CD4-positive, alpha-beta T cell (primary cell): ENCODE measurements at places on chromosomes 11 and 22.

DNA sequence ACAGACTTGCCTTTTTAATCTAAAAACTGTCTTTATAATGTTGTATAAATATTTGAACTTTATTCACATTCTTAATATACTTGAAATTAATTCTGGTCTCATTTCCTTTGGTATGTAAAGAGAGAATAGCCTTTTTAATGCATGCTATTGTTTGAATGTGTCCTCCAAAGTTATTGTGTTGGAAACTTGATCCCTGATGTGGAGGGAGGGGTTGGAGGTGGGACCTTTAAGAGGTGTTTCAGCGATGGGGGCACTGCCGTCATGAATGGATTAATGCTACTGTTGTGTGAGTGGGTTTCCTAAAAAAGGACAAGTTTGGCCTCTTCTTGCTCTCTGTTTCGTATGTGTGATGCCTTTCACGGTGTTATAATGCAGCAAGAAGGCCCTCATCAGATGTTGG is 131.7 kb downstream of the DDX10 start:
- H3K36me3 ChIP-seq, result no peaks in the 10 kb centered on the region
- H3K4me3 ChIP-seq, result no peak overlapping the region
- DNase-seq, result no peak
- H3K4me1 ChIP-seq, result no peaks in the 10 kb centered on the region
- no peak overlapping the region for H3K27ac ChIP-seq

DNA sequence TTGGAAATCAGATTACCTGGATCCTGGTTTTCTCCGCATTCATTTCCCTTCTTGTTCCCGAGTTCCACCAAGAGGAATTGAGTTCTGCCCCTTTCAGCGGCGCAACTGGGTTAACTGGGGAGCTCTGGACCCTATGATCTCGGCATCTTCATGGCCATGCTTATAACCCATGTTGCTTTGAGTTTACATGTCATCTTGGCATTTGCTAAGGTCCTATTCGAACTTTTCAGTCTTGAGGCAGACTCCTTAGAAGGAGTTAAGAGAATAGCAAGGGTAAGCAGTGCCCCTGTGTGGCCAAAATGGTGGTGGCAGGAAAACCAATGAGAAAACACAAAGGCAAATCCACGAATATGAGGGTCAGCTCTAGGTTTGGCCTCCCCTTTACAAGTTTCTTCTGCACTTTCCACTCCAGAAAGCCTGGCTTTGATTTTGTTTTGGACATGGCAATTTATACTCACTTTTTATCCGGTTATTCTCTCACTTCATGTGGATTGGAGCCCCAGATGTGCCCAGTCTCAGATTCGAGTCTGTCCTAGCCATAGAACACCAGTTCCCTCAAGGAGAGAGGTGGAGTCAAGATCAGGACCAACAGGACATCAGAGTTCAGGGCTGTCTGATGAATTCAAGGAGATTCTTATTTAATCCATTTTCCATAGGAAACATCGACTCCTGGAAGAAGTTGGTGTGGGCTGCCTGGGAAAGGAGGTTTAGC is 55.3 kb upstream of the FBXO3 start:
- peak; percentile 9 for DNase-seq
- H3K4me3 ChIP-seq, result peak overlapping the region; percentile 28
- H3K36me3 ChIP-seq, result no peaks in the 10 kb centered on the region
- peaks cover 54% of the 10 kb centered on the region for H3K27me3 ChIP-seq

- H3K27ac ChIP-seq, result no peak overlapping the region
- H3K4me1 ChIP-seq, result peaks cover 76% of the 10 kb centered on the region
- peaks cover 45% of the 10 kb centered on the region for H3K36me3 ChIP-seq
- no peak overlapping the region for H3K4me3 ChIP-seq
- H3K27me3 ChIP-seq, result no peaks in the 10 kb centered on the region
Measured at GRCh38 chr11:1534682-1535081, 37.4 kb downstream of the DUSP8 start.

- no peak for DNase-seq
- peaks cover 10% of the 10 kb centered on the region for H3K27me3 ChIP-seq
- H3K27ac ChIP-seq, result no peak overlapping the region
- H3K4me3 ChIP-seq, result no peak overlapping the region
- no peaks in the 10 kb centered on the region for H3K36me3 ChIP-seq
Measured at GRCh38 chr11:63282579-63282978, 39.2 kb upstream of the SLC22A25 start.

DNA sequence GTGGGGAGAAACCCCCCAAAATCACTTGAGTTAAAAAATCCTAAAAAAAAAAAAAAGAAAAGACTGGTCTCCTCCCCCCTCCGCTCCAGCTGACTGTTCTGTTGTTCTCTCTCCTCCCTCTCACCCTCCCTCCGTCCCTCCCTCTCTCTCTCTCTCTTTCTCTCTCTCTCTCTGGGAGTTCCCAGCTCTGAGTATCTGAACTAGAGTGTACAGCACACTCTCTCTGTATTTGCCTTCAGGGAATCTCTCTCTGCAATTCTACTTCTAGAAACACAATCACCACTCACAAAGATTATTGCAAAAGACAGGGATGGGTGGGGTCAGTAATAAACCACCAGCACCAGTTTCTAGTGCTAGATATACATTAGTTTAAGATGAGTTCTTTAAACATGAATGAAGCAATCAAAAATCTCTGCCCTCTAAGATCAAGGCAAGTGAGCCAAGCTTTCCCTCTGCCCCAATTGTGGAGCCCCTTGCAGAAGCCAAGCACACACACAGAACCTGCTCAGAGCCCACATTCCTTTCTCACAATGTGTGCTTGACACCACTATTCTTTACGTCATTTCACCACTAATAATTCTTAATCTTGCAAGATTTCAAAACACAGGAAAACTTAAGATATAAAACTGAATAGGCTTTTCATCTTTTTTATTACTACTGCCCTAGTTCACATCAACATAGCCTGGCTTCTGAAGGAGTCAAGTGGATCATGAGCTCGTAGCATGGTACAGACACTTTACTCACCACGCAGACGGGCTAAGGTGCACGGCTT is 133.5 kb downstream of the RBFOX2 start:
- H3K36me3 ChIP-seq, result no peaks in the 10 kb centered on the region

- H3K27ac ChIP-seq, result no peak overlapping the region
- H3K36me3 ChIP-seq, result peaks cover 4% of the 10 kb centered on the region
- peaks cover 5% of the 10 kb centered on the region for H3K4me1 ChIP-seq
- no peak overlapping the region for H3K4me3 ChIP-seq
Measured at GRCh38 chr22:37065961-37066360, 14.4 kb downstream of the KCTD17 start.
